ENCODE measurements at places on chromosomes 2 and 18. TPM values are rescaled to one million over a fixed set of nuclear protein-coding genes. Genes with fewer than 3 reads are reported as not detected.
A peak's percentile ranks its signal among the peaks of the same experiment; 100 is the strongest.

The STARD6 gene
- not detected for total RNA-seq

The LIMS3 gene
- 4.6 TPM for total RNA-seq

The SOWAHC gene
- 3.0 TPM for total RNA-seq

The COL3A1 gene
- 86.4 TPM for total RNA-seq

The MLPH gene
- 108 TPM for total RNA-seq

The HOXD13 gene
- not detected for total RNA-seq

The SPOPL gene
- total RNA-seq = 12.1 TPM

DNA sequence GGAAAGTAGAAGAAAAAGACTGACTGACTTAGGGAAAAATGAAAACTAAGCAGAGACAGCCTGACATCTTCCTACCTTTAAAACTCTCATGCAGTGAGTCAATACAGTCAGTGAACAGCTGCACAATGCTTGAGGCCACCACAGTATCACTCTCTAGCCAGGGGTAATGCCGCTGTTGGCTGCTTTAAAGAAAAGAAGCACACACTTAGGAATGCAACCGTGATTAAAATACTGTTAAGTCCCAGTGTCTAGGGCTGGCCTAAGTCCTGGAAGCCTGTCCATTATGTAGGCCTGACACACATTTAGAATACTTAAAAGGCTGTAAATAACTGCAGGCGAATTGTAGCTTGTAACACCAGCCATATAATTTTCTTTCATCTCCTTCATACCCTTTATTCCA is 50.7 kb downstream of the SIGLEC15 start:
- DNase-seq = no peak

- DNase-seq = no peak
These were observed 39.7 kb downstream of the PID1 start for GRCh38 chr2:229231328-229231868.

GRCh38 chr2:16103614-16104314 is 163.4 kb downstream of the MYCN start:
- DNase-seq = no peak

GRCh38 chr18:50622320-50622719 is 62.4 kb downstream of the MAPK4 start:
- no peak for DNase-seq

DNA sequence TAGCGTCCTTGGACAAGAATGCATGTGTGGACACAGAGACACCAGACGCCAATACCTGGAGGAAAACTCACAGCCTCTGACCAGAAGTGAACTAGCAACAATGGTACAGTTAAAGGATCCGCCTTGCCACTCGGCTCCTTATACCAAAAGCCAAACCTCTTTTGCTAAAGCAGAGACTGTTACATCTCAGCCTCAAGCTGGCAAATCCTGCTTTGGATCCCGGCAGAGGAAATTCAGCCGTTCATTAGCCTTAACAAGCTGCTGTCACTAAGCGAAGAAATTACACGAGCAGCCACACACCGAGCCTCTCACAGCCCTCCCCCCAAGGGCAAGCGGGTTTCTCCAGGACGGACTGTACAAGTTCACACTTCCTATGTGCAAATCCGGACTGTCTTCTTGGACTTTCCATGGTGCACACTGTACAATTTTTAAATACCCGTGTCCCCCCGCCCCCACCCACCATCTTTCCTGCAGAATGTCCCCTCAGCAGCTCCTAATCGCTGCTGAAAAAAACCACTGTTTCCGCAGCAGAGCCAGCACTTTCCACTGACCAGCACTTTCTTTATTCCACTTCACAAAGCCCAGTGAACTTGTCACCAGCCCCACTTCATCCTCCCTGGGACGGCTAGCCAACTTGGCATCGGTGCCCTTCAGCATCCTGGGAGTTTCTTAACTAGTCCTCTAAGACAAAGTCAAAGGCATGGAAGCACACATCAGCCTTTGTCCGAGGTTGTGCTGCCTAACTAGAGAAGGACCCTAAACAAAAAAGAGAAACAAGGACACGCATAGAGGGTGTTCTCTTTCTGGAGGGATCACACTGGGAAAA is 1.5 kb downstream of the KLF7 start:
- DNase-seq = peak; percentile 80

DNA sequence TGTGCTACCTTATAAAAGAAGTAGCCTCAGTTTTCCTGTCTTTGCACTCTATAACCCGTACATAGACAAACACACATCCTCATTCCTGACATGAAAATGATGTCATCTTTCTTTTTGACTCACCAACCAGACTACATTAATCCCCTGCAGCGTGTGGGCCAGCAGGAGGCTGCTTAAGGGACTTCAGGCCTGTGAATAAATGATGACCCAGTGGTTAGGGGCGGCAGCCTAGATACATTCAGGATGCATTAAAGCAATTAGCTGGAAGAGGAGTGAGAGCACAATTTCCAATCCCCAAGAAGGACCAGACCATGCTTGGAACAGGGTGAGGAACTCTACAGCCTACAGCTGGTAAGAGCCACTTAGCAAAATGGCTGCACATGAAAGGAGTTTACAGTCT is 57.3 kb upstream of the KLF7 start:
- no peak for DNase-seq

DNA sequence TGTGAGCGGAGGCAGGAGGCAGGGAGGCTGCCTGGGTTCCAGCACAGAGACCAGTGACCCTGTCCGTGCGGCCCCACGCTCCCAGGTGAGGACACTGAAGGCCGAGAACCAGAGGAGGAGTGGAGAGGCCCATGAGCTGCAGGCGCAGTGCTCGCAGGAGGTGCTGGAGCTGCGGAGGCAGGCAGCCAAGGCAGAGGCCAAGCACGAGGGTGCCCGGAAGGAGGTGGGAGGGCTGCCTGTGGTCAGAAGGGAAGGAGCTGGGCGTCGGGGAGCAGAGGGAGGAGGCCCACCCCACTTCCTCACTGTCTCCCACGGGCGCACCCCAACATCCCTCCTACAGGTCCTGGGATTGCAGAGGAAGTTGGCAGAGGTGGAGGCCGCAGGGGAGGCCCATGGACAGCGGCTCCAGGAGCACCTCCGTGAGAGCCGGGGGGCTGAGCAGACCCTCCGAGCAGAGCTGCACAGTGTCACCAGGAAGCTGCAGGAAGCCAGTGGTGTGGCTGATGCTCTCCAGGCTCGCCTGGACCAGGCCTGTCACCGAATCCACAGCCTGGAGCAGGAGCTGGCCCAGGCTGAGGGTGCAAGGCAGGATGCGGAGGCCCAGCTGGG is 33.0 kb upstream of the SNED1 start:
- no peak for DNase-seq

GRCh38 chr2:158750458-158751125 is 44.5 kb upstream of the DAPL1 start:
- no peak for DNase-seq

- no peak for DNase-seq
These were observed 86.8 kb downstream of the CERKL start for GRCh38 chr2:181570059-181570458.

- no peak for DNase-seq
These were observed 31.5 kb upstream of the SCG2 start for GRCh38 chr2:223633656-223634055.

DNA sequence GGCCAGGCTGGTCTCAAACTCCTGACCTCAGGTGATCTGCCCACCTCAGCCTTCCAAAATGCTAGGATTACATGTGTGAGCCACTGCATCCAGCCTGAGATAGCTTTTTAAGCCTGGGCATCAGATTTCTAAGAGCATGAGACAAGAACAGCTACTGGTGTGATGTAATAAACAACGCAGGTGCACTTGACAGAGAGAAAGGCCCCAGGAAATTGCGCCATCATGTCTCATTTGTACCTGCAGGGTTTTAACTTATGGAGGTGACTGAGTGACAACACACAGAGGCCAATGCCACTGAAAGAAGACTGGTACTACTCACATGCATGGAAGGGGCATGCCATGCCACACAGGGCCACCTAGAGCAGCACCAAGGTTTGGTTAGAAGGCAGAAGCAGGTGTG is 209.4 kb downstream of the SP3 start:
- DNase-seq = no peak

DNA sequence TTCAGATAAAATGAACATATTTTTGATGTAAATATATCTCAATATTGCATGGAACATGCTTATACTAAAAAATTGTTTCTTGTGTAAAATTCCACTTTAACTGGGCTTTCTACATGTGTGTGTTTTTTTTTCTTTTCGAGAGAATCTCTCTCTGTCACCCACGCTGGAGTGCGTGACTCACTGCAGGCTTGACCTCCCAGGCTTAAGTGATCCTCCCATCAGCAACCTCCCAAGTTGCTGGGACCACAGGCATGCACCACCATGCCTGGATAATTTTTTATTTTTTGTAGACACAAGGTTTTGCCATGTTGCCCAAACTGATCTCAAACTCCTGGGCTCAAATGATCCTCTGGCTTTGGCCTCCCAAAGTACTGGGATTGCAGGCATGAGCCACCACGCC is 254.6 kb downstream of the LOXHD1 start:
- DNase-seq = no peak

GRCh38 chr2:100761365-100761764 is 58.6 kb upstream of the NPAS2 start:
- DNase-seq = no peak

DNA sequence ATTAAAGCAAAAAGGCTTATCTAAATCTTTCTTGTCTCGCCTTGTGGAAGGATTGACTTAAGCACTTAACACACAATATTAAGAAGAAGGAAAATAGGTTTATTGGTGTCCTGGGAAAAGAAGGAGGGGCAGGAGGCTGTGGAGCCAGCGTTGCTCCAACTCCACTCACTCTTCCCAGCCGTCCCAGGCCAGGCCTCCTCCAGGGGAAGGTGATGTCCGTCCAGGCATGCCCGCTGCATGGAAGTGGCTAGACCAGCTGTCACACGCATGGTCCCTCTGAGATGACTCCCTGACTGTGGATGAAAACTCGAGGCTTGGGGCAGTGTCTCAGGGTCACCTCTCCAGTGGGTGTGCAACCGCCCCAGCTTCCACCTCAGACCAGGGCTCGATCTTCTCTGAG is 281.1 kb downstream of the GALR1 start:
- no peak for DNase-seq

- no peak for DNase-seq
These were observed 66.3 kb downstream of the NBAS start for GRCh38 chr2:15494877-15495276.

DNA sequence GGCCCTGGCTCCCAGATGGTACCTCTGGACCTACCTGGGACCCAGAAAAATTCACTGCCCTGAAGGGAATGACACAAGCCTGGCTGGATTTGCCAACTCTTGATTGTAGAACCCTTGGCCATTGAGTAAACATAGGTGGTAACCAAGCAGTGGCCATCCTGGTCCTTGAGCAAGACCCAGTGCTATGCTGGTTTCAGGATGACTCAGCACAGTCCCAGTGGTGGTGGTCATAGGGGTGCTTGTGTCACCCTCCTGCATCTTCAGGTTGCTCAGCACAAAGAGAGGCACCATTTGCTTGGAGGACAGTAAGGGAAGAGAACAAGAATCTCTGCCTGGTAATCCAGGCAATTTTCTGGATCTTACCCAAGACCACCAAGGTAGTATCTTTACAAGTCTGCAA is 52.9 kb downstream of the UPP2 start:
- no peak for DNase-seq

DNA sequence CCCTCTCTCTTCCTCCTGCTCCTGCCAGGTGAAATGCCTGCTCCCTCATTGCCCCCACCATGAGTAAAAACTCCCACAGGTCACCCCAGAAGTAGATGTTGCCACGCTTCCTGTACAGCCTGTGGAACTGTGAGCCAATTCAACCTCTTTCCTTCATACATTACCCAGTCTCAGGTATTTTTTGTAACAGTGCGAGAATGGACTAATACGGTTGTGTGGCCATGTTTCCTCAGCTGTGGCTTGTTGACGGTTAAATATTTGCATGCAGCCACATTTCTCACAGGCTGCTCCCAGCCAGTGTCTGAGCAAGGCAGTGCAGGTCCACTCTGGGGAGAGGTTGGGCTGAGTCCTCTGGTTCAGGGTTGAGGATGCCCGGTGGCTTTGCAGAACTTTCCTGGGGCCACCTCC is 27.8 kb upstream of the COPS8 start:
- no peak for DNase-seq

DNA sequence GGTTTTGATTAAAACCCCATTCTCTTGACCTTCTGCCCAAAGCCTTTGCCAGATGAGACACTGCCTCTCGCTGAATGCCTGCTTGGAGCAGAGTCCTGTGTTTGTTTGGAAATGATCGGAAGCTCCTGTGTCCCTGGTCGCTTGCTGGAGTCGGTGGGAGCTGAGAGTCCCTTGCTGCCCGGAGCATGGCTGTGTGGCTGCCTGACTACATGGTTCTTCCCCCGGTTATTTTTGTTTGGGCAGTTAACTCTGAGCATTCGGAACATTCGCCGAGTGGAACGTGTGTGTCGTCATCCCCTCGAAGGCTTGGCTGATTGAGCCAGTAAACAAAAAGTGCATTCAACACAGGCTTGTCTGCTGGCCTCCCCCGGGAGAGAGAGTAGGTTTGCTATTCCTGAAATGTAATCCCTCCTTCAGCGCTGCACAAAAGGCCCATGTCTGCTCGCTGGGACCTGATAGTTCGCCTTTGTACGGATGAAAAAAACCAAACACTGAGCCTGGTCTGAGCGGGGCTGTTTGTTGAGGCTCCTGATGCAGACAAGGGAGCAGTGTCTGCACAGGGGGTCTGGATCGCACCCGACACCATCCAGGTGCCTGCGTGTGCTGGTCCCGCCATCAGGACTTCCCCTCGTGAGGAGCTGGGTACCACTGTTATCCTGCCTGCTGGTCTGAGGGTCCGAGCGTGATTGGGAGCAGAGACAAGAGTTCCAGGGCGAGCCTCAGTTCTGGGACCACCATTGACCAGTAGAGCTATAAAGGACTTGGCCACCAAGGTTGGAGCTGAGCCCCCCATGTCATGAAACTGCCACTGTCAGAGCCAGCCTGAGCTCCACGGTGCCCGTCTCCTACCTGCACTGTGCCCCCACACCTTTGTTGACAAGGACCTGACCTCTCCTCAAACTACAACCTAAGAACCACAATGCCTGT is 83.8 kb downstream of the AGAP1 start:
- peak; percentile 63 for DNase-seq

DNA sequence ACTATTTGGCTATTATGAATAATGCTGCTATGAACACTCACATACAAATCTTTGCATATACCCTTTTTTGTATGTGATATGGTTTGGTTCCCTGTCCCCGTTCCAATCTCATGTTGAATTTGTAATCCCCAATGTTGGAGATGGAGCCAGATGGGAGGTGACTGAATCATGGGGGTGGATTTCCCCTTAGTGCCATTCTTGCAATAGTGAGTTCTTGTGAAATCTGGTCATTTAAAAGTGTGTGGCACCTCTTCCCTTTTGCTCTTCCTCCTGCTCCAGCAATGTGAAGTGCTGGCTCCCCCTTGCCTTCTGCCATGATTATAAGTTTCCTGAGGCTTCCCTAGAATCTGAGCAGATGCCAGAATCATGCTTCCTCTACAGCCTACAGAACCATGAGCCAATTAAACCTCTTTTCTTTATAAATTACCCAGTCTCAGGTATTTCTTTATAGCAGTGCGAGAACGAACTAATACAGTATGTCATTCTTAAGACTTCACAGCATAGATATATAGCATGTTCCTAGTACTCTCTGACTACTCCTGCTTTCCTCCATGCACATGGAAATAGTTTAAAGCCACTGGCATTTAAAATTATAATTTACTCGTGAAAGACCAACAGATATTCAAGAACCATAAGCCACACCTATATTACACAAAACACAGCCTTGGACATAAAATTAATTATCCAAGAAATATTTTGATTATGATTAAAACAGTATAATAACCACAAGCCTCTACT is 75.2 kb downstream of the COBLL1 start:
- DNase-seq = no peak
